Melanocyte of skin (primary cell): ENCODE measurements at places on chromosomes 3 and 15. TPM values are rescaled to one million over a fixed set of nuclear protein-coding genes. Genes with fewer than 3 reads are reported as not detected.

The SV2B gene
- total RNA-seq = 0.34 and 5.5 TPM in 2 replicates

The TMEM207 gene
- total RNA-seq = not detected in 2 replicates

The GOLGA8J gene
- under 0.01 TPM in 1 of 2 replicates, not detected in the other for total RNA-seq

The ISLR gene
- not detected in 2 replicates for total RNA-seq

The CNTN4 gene
- not detected in 2 replicates for total RNA-seq

The ADCY5 gene
- under 0.01 and 0.15 TPM in 2 replicates for total RNA-seq
